ENCODE measurements at places on chromosomes 1 and 21. TPM values are rescaled to one million over a fixed set of nuclear protein-coding genes. Genes with fewer than 3 reads are reported as not detected.

- DNase-seq = no peak
These were observed 980 bp upstream of the AHCYL1 start for GRCh38 chr1:109983380-109984189.

DNA sequence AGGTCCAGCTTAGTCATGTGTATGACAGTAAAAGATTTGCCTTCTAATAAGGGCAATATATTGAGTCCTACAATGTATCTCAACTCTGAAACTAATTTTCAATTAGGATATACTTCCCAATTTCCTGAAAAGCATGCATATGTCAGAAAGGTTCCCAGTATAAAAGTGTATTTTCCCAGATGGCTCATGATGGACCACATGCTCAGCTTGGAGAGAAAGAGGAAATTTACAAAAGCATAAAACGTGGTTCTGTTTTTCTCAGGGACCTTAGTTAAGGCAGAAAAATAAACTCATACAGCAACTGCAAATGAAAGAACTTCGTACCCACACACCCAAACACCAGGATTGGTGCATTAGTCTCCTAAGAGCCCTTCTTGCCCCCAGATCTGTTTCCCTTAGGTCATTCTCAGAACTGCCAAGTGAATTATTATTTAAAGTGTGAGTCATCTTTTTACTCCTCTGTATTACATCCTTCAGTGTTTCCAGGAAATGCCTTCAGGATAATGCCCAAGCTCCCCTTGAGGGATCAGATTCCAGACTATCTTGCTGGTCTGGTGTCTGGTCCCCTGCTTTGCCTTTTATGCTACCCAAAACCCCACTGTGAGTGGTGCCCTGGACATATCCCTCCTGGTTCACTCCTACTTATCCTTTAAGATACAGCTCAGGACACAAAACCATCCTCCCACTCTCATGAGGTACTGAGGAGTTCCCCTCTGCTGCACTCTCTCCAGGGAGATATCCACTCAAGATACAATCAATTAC, 57.4 kb downstream of the SSX2IP start:
- DNase-seq = no peak

TEKT2 gene
- total RNA-seq = 0.35 TPM

DNA sequence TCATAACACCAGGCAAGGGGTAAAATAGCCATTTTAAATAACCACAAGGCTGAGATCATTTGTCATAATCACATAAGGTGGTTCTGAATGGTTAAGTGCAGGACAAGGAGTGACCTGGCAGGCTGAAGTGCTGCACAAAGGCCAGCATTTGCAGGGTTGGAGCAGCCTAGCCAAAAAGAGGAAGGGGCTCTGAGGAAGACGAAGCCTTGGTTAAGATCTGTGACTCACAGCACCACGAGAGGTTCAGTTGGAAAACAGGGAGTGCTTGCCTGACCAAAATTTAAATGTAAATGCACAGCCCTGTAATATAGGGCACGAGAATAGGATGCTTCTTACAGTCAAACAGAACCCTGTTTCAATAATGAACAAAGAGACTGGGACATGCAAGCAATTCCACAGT, 12.1 kb downstream of the ATP5PF start:
- no peak for DNase-seq
